ENCODE measurements at places on chromosomes 2 and 18. TPM values are rescaled to one million over a fixed set of nuclear protein-coding genes. Genes with fewer than 3 reads are reported as not detected.
A peak's percentile ranks its signal among the peaks of the same experiment; 100 is the strongest.

DNA sequence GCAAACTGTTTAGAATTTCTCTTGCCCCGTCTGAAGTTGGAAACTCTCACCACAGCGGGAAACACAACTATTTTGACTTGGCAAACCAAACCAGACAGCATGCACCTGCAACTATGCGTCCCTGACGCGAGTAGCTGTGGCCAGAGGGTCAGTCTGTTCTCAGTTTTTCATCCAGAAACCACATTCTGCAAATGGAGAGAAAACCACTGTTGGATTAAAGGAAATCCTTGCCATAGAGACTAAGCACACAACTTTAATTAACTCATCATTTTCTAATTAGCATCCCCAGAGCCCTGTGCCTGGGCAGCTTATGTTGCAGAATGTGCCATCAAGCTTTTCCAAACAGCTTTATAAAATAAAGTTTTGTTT lies 415.7 kb upstream of the TCF4 start:
- no peak for DNase-seq

GRCh38 chr2:9702604-9703084 lies 71.8 kb upstream of the YWHAQ start:
- DNase-seq: no peak

- peak; percentile 51 for DNase-seq
Measured at GRCh38 chr2:85804583-85804982, 50.8 kb downstream of the ATOH8 start.

GRCh38 chr2:230266638-230267037 lies 41.1 kb downstream of the SP140 start:
- no peak for DNase-seq

DNA sequence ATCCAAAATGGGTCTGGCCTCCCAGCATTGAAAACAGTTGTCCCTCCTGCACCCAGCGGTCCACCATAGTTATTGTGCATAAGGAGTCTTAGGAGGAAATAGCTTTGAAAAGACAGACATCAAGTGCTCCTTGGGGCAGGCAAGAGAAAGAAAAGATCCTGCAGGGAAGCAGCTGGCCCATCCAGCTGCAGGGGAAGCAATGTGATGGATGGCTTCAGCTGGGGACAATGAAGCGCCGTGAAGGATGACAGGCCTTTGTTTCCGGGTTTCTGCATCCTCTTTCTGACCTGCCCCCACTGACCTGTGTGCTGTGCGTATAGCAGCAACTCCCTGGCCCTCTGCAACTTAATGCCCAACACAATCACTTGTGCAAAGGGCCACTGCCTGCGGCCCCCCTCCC lies 142.9 kb upstream of the NCKAP5 start:
- DNase-seq: no peak

DNA sequence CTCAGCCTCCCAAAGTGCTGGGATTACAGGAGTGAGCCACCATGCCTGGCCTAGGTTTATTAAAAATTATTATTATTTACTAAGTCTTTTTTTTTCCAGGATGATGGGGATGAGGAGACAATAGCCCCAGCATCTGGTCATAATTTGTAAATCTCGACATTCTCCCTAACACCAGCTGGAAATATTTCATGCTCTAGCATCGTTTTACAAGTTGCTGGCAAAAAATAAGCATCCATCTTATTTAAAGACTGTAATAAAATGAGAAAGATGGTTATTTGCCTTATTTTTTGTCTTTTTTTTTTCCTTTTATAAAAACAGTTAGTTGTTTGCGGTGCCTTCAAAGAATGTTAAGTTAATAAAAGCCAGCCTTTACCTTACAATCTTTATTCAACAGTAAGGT lies 56.7 kb downstream of the SF3B1 start:
- no peak for DNase-seq

GRCh38 chr2:122003196-122003940 lies 247.9 kb downstream of the TSN start:
- DNase-seq: no peak

- DNase-seq: no peak
Measured at GRCh38 chr18:35458271-35458670, 39.5 kb downstream of the INO80C start.

- DNase-seq: no peak
Measured at GRCh38 chr2:191171708-191172355, 21.0 kb upstream of the STAT4 start.

DNA sequence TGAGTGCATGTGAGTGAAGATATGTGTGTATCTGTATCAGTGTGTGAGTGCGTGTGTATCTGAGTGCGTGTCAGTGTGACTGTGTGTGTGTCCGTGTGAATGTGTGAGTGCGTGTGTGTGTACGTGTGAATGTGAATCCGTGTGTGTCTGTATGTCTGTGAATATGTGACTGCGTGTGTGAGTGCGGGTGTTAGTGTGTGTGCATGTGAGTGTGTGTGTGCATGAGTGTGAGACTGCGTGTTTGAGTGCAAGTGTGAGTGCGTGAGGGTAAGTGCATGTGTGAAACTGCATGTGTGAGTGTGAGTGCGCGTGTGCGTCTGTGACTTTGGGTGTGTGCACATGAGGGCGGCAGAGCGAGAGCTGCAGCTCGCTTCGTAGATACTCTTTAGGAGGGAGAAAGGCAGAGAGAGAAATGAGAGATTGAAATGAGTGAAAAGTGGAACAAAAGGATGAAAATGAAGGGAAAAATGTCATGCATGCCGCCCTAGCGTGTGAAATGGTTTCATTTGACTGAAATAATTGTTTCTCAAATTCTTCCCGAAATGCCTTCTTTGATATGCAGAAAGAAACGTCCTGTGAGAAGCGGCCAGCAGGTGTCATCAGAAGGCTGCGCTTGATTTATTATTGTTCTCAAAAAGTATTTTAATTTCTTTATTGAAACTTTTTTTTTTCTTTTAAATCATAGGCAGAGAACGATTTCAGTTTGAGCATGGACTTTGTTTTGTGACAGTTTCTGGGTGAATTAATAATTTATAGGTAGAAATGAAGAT lies 25.6 kb downstream of the ZNF407 start:
- DNase-seq: no peak

GRCh38 chr2:137339051-137339450 lies 573.7 kb downstream of the THSD7B start:
- DNase-seq: no peak

- no peak for DNase-seq
Measured at GRCh38 chr2:118939994-118940393, 2.0 kb upstream of the MARCO start.

- DNase-seq: no peak
Measured at GRCh38 chr2:20624156-20624883, 26.6 kb downstream of the HS1BP3 start.

GRCh38 chr18:59308248-59308937 lies 10.1 kb downstream of the CPLX4 start:
- peak; percentile 40 for DNase-seq

GRCh38 chr2:46875226-46875899 lies 40.2 kb downstream of the MCFD2 start:
- DNase-seq: no peak

GRCh38 chr2:188045016-188045415 lies 246.7 kb upstream of the GULP1 start:
- no peak for DNase-seq

DNA sequence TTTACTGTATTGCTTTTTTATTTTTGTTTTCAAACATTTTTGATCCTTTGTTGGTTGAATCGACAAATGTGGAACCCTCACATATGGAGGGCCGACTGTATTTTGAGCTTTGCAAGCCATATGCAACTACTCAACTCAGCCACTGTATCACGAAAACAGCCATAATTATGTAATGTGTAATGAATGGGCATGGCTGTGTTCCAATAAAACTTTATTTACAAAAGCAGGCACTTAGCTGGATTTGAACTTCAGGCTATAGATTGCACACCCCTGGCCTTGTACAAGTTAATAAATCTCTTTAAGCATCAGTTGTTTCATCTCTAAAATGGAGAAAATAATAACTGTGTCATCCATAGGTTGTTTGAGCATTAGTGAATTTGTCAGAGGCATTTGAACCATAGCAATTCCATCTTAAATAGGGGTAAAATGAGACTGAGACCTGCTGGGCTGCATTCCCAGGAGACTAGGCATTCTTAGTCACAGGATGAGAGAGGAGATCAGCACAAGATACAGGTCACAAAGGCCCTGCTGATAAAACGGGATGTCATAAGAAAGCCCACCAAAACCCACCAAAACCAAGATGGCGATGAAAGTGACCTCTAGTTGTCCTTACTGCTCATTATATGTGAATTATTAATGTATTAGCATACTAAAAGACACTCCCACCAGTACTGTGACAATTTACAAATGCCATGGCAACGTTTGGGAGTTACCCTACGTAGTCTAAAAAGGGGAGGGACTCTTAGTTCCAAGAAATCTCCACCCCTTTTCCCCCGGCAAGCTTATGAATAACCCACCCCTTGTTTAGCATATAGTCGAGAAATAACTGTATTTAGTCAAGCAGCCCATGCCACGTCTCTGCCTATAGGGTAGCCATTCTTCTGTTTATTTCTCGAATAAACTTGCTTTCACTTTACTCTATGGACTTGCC lies 13.7 kb upstream of the LTBP1 start:
- no peak for DNase-seq

DNA sequence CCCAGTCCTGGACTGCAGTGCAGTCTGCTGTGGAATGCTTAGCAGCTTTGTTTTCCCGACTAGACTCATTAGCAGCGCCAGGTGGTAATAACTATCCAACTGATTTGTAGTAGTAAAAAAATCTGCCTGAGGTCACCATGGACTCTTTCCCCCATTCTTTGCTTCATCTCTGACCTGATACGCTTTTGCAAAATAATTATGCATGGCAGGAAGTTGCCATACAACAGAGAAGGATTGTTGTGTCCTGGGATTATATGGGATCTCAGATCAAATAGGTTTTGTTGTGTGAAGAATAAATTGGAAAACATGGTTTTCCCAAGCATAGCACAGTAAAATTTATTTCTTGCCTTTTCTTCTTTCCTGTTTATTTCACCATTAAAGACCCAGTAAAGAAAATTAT lies 72.4 kb upstream of the ATP5MC3 start:
- no peak for DNase-seq

DNA sequence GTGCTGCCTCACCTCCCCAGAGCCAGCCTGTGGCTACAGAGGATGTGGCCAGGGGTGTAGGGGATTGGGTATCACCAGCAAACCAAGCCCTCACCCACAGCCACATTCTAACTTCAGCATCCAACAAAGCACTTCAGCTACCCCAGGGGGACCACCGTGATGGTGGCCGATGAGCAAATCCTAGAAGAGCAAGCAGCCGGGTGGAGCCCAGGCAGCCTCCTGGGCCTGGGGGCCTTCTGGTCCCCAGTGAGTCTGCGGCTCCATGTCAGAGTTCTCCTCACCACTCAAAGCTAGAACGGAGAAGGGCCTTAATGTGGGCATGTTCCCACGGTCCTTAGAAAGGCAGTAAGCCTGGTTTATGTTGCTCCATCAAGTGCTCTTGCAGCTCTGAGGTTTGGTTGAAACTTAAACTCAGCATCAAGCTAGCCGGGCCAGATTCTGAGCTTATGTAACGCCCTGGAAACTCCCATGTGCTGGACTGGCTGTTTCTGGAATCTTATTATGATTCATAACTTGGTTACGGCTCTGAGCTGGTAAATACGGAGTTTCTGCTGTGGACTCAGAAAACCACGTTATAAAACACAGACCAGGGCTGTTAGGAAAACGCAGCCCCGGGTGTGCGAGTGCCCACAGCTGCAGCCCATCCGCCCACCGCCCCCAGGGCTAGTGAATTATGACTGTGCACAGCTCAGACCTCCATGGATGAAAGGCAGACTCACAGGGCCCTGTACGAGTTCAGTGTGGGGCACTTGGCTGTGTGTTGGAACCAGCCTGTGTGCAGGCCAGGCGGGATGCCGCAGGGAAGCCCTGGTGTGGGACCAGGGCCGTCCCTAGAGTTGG lies 99.8 kb downstream of the SEPTIN10 start:
- DNase-seq: peak; percentile 23

GBX2 gene
- not detected for total RNA-seq

REG1A gene
- total RNA-seq: not detected

CASP8 gene
- total RNA-seq: 218 TPM

OSBPL6 gene
- not detected for total RNA-seq

NT5C1B gene
- total RNA-seq: not detected

SPOPL gene
- 32.2 TPM for total RNA-seq

RPL37A gene
- total RNA-seq: 1,744 TPM

RTP5 gene
- total RNA-seq: 1.7 TPM

CAPN14 gene
- total RNA-seq: not detected

PAPOLG gene
- 25.4 TPM for total RNA-seq

MREG gene
- total RNA-seq: 6.8 TPM

Data from natural killer cell (primary cell).